Stimulated activated CD4-positive, alpha-beta T cell treated with anti-CD3 and anti-CD28 coated beads, Interleukin-4, amount 100 ng/mL, for 1 hour (primary cell): ENCODE measurements at places on chromosomes 11 and 22.

DNA sequence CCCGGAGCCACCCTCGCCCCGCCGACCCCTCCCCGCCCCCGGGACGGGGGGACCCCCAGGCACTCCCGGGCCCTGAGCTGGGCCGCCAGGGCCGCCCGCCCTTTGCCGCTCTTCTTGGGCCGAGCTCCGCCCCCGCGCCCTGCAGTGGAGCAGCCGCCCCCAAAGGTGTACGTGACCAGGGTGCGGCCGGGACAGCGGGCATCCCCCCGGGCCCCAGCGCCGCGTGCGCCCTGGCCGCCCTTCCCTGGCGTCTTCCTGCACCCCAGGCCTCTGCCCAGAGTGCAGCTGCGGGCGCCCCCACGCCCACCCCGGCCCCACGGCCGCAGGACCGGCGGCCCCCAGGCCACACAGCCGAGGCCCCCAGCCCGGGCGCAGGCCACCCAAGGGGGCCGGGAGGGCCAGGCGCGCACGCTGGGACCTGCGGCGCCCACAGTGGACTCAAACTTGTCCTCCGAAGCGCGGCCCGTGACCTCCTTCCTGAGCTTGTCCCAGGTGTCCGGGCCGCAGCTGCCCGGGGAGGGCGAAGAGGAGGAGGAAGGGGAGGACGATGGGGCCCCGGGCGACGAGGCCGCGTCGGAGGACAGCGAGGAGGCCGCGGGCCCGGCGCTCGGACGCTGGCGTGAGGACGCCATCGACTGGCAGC, 7.4 kb downstream of the B4GALNT4 start:
- DNase-seq, result no peak

DNA sequence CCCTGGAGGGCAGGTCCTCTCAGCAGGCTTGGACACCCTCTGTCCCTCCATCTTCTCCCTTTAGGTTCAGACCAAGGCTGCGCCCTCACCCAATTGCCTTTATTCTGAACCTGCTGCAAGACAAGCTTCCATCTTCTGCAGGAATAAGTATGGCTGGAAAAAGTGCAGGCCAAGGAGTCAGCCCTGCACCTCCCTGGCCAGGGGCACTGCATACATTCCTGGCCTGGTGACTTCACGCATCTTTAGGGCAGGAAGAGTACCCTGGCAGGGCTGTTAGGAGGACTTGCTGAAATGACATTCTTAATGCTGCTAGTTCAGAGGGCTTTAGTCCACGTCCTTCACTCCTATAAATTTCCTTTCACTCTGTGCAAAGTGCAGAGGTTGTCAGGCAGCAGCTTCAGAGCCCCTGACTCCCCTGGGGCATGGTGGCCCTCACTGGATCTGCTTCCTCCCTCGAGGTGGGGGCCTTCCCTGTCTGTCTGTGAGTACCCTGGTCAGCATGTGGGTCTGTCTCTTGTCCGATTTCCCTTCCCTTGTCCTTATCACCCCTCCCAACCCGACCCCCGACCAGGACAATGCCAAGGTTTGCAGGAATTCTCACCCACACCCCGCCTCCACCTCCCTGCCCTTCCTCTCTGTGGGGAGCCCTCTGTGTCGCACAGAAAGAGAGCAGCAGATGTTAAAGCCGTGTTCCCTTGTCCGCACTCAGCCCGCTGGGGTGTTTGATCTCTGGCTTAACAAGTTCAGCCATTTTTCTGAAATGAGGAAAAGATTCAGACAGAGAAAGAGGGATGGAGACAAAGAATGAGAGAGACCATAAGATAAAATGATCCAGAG, 124.5 kb upstream of the SYT13 start:
- DNase-seq, result no peak

GRCh38 chr11:113385749-113386148, 1.8 kb upstream of the ANKK1 start:
- DNase-seq, result no peak

DNA sequence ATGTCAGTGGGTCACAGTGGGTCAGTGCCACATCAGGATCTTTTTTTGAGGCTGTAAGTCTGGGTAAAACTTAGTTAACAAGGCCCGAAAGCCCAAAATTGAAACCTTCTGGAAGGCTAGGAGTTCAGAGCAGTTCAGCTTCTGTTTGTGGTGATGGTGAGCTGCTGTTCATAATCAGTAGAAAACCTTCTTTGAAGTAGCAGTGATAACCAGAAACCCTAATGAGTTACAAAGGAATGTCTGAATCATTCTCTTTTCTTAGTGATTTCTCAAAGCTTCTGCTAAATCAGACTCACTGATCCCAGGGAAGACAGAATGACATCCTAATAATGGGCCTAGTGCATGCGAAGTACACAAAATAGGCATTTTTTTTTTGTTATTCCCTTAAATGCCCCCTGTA, 124.7 kb downstream of the PARVA start:
- DNase-seq, result no peak

- no peak for DNase-seq
Measured at GRCh38 chr22:44659140-44659539, 42.9 kb upstream of the PRR5 start.

DNA sequence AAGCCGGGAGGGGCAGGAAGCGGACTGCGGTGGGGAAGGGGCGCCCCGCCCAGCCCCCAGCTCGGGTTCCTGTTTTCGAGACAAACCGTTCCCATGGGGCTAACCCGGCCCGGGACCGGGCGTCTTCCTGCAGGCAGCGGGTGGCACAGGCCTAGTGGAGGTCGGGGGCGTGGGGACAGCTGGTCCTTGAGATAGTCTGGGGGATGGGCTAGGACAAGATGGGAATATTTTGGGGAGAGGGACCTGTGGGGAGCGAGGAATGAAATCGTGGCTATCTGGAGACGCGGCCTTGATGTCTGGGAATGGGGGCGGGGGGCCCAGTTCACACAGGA, 1.2 kb upstream of the RASGRP2 start:
- DNase-seq, result peak; percentile 53

GRCh38 chr11:74755395-74755995, 6.8 kb downstream of the RNF169 start:
- no peak for DNase-seq

DNA sequence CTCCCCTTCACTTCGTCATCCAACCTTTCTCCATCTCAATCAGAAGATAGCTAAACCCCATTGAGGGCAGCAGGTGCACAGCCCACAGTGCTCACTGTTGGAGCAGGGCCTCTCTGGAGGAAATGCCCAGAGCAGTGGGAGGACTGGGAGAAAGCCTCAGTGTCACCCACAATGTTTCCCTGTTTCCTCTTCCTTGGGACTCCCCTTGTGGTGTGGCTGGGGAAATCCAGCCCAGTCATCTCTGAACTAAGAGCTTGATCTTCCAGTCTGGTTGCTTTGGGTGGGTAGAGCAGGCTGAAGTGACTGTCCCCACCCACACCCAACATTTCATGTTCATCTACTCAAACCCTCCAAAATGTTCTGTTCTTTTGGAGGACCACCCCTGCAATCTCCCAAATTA, 29.8 kb upstream of the EED start:
- DNase-seq, result peak; percentile 62

DNA sequence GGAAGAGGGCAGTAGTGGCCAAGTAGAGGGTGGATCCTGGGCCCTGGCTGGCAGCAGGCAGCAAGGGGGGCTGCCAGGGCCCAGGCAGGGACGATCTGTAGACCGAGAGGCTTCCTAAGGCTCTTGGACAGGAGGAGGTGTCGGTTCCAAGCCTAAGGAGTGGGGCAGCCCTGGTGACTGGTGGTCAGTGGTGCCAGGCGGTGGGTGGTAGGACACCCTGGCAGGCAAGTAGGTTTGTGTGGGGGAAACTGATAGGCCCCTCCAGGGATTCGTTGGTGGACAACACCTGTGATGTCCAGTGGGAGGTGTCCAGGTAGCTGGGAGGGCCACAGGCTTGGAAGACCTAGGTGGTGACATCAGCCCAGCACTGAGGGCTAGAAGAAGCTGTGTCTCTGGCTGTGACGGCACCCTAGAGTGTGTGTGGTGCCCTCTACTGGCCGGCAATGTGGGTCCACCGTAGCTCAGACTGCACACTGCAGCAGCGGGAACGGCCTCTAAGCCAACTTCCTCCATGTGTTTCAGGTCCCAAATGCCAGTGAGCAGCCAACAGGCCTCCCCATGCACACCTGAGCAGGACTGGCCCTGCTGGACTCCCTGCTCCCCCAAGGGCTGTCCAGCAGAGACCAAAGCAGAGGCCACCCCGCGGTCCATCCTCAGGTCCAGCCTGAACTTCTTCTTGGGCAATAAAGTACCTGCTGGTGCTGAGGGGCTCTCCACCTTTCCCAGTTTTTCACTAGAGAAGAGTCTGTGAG, 9.4 kb upstream of the SAMM50 start:
- peak; percentile 72 for DNase-seq

DNA sequence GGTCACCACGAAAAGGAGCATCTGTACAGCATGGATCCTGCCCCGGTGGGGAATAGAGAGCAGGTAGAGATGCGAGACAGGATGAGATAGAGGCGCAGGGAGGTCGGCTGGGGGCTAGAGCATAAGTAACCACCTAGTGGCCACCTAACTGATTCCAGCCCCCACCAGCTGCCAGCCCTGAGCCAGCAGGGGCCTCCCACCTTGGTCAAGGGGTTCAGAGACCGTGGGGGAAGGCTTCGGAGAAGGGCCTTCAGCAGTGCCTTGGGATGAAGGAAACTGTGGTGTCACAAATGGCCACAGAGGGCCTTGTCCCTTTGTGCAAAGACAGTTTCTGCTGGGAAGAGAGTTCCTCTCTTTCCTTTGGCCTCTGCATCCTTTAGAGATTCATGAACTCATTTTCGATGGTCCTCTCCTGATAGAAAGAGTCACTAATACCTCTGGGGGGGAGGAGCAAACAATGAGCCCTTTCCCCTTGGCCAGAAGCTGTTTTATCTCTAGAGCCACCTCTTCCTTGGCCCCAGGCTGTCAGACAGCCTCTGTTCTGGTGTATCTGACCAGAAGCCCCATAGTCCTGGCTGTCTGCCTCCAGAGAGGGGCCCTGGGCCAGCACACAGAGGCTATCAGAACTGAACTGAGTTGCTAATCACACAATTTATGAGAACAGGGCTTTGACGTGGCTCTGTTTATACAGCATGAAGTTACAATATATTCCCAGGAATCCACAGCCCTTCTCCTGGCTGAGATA, 146.0 kb downstream of the PARVA start:
- DNase-seq, result no peak
